ENCODE measurements at places on chromosomes 2 and 18.

DNA sequence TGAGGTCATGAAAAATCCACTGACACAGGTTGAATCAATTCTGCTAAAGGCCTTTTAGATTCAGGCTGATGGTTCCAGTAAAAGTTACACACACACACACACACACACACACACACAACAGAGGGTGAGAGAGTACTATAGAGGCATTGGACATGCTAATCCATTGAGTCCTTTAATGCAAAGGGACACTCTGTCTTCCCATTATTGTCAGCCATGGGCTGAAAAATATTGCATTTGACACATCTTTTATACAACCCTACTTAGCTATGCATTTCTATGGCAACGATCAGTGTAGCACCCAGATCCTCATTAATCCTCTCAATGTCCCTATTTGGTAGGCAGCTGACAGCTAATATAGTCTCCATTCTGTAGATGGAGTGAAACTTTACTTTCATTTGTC lies 440.8 kb upstream of the RGPD4 start:
- no peak for DNase-seq

DNA sequence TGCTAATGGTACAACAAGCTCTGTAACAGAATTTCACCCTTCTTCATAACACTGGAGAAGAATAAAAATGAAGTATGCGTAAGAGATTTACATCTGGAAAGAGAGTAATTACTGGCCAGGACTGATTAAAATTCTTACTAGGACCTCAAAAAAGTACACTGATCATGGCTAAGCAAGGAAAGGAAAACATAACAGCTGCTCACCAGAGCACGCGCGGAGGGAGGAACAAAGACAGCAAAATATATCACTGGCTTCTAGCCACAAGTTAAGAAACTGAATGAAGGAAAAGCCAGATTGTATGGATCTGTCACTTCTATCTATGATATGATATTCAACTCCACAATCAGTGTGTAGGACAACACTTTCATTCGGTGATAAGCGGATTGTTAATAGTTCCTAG lies 15.6 kb upstream of the CYTIP start:
- DNase-seq: no peak

GRCh38 chr2:145593991-145594614 lies 1074.2 kb upstream of the ZEB2 start:
- no peak for DNase-seq

DNA sequence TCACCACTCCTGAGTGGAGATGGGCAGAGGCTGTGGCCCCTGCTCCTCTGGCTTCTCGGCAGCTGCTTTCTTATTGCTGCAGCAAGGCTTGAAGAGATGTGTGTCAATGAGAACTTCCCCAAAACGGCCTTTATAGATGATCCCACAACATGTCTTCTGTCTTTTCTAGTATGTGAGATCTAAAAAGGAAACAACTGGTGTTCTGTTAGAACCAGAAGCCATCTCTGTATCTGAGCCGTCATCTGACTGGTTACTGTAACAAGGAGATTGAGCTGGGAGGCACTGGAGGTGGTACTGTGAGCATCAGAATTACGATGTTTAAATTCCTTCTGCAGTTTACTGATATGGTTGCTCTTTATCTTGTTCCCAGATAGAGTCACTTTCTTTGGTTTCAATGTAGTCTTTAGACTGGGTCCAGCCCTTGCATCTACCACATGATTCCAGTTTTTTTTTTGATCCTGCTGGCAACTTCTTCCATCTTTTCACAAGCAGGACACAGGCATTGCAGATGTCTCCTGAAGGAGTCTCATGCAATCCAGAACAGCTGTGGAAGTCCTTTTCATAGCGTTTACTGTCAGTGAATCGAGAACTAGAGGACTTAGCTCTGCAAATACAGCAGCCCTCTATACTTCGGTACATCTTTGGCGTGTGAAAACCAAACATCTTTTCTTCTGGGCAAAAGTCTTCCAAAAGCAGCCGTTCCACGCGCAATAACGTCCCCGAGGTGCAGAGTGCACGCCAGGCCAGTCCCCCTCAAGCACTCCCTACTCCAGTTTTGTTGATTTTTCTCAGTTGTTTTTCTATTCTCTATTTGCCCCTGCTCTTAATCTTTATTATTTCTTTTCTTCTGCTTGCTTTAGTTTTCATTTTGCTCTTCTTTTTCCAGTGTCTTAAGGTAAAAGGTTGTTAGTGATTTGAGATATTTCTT lies 29.7 kb downstream of the TAF4B start:
- DNase-seq: peak; percentile 46

- no peak for DNase-seq
Measured at GRCh38 chr2:216351172-216351925, 20.9 kb downstream of the MARCHF4 start.

DNA sequence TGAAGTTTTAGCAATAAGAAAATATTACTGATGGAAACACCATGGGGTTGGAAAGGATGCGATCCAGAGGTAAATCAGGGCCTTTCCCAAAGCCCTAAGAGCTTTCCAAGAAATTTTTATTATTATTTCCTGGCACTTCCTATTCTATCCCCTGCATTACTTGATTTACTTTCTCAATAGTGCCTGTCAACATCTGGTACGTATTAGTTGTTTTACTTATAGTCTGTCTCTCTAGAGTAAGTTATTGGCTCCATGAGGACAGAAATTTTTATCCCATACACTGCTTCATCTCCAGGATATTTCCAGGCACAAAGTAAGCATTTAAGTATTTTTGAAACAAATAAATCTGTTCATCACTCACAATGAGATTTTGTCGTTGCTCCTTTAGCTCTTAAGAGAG lies 18.1 kb downstream of the PPP4R1 start:
- DNase-seq: no peak

DNA sequence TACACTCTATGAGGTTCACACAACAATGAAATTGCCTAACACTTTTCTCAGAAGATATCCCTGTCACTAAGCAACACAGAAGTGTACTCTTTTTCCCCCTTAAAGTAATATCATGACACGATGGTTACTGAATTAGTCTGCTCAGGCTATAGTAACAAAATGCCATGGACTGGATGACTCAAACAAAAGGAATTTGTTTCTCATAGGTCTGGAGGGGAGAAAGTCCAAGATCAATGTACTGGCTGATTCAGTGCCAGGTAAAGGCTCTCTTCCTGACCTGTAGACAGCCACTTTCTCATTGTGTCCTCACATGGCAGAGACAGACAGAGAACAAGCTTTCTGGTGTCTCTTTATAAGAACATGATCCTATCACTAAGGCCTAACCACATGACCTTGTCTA lies 211.9 kb downstream of the RBM43 start:
- DNase-seq: no peak

DNA sequence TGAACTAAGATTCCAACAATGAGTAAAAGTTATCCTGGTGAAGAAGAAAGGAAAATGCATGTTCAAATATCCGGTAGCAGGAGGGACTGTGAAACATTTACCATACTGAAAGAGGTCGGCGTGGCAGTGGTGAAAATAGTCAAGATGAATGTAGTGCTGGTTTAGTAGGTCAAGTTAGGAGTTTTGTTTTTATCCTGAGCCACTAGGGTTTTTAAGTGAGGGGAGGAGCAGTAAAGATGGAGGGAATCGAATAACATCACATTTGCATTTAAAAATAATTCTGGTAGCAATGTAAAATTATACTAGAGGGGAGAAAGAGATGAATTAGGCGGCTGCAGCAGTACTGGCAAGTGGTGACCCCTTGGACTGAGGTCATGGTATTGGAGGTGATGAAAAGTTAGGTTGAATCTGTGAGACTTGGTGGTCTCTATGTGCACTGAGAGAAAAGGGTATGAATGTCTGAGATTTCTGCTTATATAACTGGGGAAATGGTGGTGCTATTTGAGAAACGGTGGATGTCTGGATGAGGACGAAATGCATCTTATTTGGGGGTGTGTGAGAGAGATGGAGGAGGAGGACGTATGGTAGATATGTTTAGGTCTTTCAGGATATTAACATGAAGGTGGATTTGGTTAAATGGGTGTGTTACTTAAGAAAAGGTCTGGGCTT lies 5.9 kb downstream of the VAPA start:
- no peak for DNase-seq
